Foreskin keratinocyte (primary cell): ENCODE measurements at places on chromosomes 16 and 17.

DNA sequence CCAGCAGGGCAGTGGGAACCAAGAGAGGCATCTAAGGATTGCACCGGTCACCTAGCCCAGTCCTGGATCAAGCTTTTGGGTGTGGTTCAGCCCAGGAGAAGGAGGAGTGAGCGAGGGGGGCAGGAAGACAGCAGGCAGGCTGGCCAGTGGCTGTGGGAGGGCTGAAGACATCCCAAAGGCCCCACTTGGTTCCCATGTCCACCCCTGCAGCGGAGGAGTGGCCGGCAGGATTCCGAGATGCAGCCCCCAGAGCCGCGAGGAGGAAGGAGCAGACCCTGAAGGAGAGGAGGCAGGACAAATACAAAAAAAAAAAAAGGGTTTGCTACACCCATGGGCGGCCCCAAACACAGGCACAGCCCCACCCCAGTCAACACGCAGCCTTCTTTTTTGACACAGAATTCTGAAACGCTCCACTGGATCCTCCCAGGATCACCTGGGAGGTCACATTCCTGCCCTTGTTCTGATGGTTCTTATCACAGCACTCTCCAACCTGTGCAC lies 1.1 kb upstream of the SLC47A2 start:
- DNase-seq, result no peak

DNA sequence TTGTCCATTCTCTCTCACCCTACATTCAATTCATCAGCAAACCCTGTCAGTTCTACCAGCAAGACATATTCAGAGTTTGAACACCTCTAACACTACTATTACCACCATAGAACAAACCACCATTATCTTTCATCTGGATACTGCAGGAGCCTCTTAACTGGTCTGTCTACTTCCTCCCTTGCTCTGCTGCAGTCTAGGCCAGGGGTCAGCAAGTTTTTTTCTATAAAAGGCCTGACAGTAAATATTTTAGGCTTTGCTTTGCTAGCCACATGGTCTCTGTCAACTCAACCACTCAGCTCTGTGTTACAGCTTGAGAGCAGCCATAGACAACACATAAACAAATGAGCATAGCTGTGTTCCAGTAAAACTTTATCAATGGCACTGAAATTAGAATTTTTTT lies 13.8 kb downstream of the KCTD19 start:
- DNase-seq, result no peak

- no peak for DNase-seq
Observed at GRCh38 chr16:55570159-55570558, 3.7 kb downstream of the CAPNS2 start.

GRCh38 chr16:82460766-82461165 lies 166.0 kb upstream of the CDH13 start:
- no peak for DNase-seq

DNA sequence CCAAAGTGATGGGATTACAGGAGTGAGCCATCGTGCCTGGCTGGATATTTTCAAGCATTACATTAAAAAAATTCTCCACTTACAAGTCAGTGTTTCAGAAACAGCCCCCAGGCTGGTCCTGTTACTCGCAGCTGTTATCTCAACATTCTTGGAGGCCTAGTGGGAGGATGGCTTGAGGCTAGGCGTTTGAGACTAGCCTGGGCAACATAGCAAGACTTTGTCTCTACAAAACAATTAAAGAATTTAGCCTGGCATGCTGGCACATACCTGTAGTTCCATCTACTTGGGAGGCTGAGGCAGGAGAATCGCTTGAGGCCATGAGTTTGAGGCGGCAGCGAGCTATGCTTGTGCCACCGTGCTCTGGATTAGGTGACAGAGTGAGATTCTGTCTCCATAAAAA lies 26.5 kb upstream of the SPNS3 start:
- DNase-seq, result peak; percentile 88

- DNase-seq, result no peak
Observed at GRCh38 chr17:34368196-34368945, 5.3 kb upstream of the CCL1 start.

GRCh38 chr17:64459284-64459747 lies 10.4 kb downstream of the MILR1 start:
- peak; percentile 39 for DNase-seq

DNA sequence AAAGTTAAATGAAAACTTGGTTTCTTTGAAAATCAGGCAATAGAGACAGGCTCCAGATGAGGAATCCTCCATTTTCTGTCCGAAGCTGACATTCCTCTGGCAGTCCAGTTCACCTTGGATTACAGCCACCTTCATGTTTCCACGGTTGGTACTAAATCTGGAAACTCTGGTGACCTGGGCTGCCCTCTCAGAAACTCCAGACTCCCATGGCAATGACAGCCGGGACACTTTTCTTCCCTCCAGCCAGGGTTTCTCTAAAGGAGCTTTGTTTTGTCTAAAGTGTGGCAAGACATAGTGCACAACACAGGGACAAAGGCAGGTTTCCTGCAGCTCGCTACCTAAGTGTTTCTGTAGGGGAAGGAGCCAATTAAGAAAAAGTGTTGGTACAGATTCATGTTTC lies 36.0 kb downstream of the CLUAP1 start:
- no peak for DNase-seq

DNA sequence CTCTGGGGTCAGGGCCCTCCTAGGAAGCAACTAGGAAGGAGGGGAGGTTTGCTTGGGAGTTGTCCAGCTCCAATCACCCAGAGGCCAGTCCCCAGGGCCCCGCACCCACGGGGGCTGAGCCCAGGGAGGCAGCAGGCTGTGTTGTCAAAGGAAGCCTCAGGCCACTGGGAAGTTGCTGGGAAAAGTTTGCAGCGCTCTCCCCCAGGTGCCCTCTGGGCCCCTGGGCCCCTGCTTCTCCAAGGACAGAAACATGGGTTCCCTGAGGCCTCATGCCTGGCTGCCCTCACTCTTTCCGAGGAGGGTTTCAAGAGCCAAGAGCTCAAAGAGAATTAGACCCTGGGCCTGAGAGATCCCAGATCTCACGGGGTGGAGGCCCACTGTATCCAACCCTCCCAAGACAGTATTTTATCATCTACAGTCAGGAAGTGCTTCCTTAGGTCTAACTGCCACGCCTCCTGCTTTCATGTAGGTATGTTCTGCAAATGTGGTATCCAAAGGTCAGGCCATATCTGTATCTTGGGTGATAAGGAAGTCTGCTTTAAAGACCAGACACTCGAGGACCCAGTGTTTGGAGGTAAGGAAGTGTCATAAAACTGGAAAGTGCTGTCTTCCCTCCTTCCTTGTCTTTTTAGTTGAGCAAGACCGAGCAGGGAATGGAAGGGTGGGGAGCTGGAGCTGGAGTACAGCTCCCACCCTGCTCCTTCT lies 44.2 kb upstream of the ZNF423 start:
- DNase-seq, result no peak

DNA sequence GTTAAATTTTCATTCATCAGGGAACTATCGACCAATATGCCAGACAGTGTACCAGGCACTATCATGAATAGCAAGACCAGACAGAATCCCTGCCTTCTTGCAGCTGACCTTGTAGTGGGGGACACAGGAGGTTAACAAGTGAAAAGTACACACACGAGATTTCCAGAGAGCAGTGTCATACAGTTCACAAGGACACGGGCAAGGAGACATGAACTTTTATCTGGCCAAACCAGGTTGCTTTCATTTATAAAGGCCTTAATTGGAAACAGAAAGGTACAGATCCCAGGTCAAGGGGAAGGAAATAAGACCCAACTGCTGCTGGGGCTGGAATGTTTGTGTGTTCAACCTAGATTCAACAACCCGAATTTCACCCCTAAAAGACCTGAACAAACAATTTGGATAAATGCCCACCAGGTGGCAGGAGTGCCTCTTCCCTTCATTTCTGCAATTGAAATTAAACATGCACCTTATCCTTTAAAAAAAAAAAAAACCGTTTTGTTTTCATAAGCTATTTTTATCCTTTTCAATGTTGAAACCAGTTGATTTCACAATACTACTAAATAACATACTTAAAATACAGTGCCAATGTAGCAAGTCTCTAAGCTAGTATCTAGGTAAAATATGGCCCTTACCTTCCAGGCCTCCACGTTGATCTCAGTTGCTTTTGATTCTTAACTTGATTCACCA lies 65.9 kb downstream of the EMP2 start:
- DNase-seq, result peak; percentile 36

DNA sequence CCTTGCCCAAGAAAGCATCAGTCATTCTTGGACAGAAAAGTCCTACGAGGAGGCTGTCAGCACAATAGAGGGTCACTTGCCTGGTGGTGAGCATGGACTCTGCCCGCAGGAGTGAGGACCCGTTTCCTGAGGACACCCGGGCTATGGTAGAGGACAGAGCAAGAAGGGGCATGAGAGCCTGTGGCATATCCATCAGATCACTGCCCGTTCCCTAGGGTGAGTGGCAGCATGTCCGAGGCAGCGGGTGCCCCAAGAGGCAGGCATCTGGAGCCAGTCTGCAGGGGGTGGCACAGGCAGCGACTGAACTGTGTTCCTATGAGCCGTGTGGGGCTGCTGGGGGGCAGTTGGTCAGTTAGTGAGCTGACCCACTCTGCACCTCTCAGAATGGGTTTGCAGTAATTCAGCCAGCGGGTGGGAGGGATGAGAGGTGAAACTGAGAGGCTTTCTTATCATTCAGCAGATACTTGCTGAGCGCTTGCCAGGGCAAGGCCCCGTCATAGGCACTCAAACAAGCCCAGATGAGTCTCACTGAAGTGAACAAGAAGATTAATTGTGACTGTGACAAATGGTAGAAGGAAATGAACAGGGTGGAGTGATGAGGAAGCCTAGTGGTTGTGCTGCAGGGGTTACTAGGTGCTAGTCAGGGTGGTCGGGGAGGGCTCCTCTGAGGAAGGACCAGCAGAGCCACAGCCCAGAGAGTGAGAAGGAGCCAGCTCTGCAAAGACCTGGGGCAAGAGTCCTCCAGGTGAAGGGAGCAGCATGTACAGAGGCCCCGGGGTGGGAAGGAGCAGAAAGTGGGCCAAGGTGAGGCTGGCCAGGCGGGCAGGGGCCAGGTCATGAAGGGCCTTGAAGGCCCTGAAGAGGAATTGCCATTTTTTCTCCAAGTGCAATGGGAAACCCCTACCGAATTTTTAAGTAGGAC lies 87.9 kb downstream of the CLEC16A start:
- no peak for DNase-seq

DNA sequence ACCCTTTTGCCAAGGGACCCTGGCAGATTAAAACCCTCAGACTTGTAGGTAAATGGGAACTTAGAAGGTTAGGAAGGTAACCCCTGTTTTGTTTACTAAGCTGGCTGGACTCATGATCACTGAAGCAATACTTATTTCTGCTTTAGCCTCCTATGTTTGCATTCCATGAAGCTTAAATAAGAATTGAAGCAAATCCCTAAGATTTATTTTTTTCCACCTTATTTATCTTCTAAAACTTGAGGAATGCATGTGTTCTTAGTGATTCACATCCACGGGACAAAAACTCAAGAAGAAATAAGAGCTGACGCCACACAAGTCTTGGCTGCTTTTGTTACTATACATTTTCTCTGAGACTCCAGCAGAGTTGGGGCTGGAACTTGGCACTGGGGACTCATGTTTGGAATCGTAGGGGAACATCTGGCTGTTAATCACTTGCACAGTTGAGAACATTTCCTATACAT lies 35.5 kb downstream of the CLUAP1 start:
- DNase-seq, result no peak

- DNase-seq, result no peak
Observed at GRCh38 chr17:689556-690275, 24.9 kb downstream of the VPS53 start.

DNA sequence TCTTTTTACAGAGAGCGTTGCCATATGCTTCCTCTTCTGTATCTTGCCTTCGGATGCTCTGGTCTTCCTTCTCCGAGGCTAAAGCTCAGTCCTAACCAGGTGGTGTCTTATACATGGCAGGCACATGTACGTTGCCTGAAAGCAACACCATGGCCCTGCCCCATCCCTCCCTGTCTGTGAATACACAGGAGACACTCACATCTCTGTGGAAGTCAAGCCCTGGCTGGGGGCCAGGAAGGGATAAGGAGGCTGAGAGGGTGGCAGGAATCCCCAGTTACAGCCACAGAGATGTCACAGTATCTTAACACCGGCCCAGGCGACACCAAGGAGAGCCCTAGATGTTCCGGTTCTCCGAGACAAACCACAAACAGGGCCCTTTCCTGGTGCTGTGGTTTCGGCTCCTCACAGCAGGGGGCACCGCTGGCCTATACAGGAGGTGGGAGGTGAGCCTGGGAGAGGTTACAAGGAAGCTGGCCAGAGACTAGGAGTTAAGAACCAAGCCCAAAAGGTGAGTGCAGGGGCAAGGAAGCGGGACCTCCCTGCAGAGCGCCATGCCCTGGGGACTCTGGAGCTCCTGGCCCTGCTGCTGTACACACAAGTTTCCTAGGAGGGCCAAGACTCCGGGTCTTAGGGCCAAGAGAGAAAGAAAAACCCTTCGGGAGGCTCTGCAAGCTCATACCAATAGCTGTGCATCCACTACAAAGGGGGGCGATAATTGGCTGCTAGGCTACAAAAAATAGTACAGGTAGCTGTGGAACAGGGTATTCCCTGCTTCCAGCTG lies 41.7 kb downstream of the SRL start:
- DNase-seq, result peak; percentile 50

DNA sequence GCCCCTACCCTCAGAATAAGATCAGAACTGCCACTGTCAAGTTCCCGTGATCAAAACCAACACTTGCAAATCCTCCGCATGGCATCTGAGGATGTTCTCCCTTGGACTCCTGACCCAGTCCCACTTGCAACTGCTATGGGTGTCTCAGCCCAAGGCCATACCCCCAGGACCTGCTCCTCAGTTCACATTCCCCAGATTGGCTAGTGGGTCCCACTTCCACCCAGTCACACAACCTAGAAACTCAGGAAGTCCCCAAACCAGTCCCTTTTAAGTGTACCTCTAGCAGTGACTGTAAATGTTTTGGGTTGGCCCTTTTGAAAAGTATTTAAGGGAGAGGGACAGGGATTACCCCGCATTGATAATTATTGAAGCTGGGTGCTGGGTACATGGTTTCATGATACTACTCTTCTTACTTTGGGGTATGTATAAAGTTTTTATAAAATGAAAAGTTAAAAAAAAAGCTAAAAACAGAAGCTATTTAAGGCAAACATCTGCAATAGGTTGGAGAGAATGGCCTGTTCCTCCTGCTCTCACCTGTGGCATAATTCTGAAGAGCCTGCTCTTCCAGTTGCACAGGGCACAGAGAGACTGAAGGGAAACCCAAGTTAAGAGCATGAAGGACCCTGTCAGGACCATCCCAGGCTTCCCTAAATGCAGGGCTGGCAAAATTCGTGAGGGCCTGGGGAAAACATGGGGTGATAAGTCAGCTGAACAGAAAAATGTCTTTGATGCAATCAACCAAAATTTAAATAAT lies 42.5 kb downstream of the ERN1 start:
- DNase-seq, result no peak

- no peak for DNase-seq
Observed at GRCh38 chr16:26665166-26665939, 401.4 kb upstream of the C16orf82 start.
